Cardiac muscle cell (in vitro differentiated cells and primary cell): ENCODE measurements at places on chromosomes 6 and 20.
A peak's percentile ranks its signal among the peaks of the same experiment; 100 is the strongest.

GRCh38 chr6:24072038-24072746 lies 53.8 kb upstream of the NRSN1 start:
- no peaks in the 10 kb centered on the region for H3K36me3 ChIP-seq
- H3K27me3 ChIP-seq, result peaks cover 6% of the 10 kb centered on the region
- no peak overlapping the region for H3K4me3 ChIP-seq

- H3K36me3 ChIP-seq, result peaks cover 76% of the 10 kb centered on the region
- peak; percentile 54 for DNase-seq
- no peak overlapping the region for H3K27ac ChIP-seq
- H3K27me3 ChIP-seq, result no peaks in the 10 kb centered on the region
Observed at GRCh38 chr6:89675949-89676748, 37.6 kb upstream of the LYRM2 start.

GRCh38 chr6:118740372-118740771 lies 89.0 kb upstream of the CEP85L start:
- DNase-seq, result no peak
- H3K36me3 ChIP-seq, result no peaks in the 10 kb centered on the region
- no peaks in the 10 kb centered on the region for H3K4me1 ChIP-seq
- no peak overlapping the region for H3K4me3 ChIP-seq

DNA sequence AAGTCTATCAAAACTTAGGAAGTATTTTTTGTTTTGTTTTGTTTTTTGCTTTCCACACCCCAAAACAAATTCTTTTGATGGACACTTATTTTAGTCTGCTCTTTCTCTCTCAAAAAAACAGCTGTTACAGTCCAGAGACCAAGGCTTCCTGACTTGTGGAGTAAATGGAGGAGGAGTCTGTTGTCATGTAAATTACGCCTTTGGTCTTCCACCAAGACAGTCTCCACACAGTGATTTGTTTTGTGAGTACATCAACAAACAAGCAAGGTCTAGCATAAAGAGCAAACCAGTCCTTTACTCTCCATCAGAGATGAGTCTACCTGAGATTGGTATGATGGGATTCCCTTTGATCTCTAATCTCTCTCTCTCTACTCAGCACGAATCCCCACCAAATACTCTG lies 588.0 kb upstream of the ARID1B start:
- H3K4me3 ChIP-seq, result no peak overlapping the region
- H3K36me3 ChIP-seq, result no peaks in the 10 kb centered on the region
- no peaks in the 10 kb centered on the region for H3K27me3 ChIP-seq
- no peak for DNase-seq
- H3K27ac ChIP-seq, result no peak overlapping the region
